Activated T-helper 1 cell treated with anti-CD3 and anti-CD28 coated beads, Interleukin-2, amount 50 U/mL, for 16 hours (primary cell): ENCODE measurements at places on chromosomes 6 and 20.

DNA sequence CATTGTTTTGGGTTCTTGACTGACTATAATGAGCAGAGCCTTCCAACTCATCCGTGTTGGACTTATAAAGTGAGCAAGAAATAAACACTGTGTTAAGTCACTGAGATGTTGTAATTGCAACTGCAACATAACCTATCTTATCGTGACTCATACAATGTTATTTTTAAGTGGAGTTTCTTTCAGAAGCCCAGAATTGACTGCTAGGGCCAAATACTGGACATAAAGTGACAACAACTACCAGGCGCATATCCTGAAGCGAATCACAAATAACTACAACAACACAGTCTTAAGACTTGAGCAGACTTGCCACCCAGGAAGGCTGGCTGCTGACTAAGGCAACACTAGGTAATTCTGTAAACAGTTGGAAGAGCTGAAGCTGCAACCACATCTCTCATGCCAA is 326.6 kb downstream of the COL12A1 start:
- DNase-seq, result no peak

DNA sequence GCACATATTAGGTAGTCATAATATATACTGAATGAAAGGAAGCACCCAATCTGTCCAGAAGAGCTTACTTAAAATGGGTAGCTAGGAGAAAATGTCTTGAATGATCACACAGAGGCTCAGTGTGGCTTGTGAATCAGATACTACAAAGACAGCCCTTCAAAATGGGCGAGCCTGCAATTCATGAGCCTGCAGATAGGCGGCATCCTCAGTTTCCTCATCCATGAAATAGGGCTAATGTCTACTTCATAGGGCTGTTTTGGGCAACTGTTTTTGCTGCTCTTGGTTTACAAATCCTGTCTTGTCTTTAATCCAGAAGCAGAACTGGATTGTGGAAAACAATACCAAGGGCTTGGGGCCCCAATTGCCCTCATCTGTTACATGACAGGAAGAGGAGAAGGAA is 129.3 kb upstream of the KCNK16 start:
- DNase-seq, result no peak

DNA sequence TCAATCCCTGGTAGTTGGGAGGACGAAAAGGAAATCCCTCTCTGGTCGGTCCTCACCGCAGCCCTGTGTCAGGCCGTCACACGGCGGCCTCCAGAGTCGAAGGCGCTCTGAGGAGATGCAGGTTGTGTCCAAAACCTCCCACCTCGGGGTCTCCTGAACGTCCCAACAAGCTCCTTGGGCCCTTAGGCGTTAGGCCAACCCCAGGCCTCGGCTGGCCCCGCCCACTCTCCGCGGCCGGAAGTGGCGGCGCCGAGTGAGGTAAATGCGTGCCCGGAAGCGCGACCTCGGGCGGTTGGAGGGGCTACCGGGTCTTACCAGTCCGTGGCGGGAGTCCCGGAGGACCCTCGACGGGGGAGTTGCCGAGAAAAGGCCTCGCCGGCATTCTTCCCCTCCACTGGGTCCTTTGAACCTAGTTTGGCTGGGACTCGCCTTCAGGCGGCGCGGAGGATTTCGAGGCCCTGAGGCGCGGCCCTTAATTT is at the start of gene TDRD6:
TDRD6 (plus strand) TSS at position 267 of the 479 bp plus-strand sequence. CDS start 244 bp downstream, outside the sequence.
- no peak for DNase-seq

DNA sequence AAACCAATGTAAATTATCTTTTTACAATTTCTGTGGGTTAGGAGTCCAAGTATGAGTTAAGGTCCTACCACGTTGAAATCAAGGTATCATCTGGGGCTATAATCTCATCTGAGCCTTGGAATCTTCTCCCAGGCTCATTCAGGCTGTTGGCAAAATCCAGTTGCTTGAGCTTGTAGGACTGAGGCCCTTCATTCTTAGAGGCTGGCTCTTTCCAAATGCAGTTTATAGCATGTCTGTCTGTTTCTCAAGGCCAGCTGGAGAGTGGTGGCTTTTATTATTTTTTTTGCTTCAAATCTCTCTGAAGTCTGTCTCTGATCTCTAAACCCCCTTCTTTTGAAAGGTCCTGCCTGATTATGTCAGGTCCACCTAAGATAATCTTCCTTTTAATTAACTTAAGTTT is 177.2 kb upstream of the ASCC3 start:
- no peak for DNase-seq

DNA sequence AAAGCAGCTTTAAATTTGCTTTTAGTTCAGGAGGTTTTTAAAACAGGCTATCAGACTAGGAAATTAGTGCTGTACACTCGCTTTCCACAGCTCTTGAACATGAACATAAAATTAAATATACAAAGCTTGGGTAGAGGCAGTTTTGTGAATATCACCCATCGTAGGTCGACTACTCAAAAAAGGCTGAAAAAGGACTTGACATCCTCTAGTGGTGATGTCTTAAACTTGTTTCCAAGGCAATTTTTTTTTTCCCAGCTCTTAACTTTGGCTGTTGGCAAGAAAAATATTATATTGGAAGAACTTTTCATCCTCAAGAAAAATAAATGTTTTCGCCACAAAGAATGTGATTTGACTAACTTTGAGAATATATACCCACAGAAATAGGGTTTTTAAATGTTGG is 2.9 kb downstream of the MAP7 start:
- DNase-seq, result no peak

GRCh38 chr6:41705311-41705995 is 30.0 kb downstream of the TFEB start:
- DNase-seq, result no peak

GRCh38 chr6:133546098-133546497 is 304.9 kb downstream of the EYA4 start:
- DNase-seq, result no peak

DNA sequence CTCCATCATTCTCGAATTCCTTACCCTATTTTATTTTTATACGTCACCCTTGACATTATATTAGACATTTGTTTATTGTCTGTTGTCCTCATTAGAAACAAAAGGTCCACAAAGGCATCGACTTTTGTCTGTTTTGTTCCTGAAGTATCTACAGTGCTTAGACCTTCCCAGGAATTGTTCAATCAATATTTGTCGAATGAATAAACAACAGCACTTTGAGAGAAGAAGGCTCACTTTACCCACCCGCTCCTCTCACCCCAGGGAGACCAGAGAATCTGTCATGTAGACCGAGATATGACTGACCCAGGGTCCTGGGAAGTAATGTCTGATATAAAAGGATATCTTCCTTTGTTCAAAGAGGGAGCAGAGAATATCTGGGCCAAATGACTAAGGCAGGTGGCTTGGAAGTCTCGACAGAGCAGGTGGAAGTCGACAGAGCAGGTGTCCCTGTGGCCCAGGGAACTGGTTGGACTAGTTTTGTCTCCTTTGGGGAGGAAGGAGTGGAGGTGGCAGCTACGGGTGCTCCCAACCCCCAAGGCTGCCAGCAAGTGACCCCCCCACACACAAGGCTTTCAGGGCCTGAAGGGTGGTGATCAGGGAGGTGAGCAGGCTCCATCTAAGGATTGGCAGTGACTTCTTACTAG is 14.8 kb upstream of the CHMP4B start:
- DNase-seq, result no peak

DNA sequence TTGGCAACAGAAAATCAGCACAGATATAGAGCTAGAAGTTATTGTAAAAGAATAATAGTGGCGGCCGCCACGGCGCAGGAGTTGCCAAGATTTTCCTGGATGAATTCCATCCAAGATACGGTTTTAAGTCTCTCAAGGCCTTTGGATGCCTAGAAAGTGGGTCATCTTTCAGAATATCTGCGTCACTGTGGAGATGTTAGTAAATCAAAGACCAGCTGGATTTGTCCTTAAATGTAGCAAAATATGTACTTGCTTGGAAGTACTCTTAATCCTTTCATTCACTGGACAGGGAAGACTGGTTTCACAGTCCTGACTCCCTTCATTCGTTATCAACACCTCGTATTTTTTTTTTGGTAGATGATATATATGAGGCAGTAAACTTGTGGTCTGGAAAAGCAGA is 83.0 kb downstream of the SLC22A3 start:
- DNase-seq, result no peak

DNA sequence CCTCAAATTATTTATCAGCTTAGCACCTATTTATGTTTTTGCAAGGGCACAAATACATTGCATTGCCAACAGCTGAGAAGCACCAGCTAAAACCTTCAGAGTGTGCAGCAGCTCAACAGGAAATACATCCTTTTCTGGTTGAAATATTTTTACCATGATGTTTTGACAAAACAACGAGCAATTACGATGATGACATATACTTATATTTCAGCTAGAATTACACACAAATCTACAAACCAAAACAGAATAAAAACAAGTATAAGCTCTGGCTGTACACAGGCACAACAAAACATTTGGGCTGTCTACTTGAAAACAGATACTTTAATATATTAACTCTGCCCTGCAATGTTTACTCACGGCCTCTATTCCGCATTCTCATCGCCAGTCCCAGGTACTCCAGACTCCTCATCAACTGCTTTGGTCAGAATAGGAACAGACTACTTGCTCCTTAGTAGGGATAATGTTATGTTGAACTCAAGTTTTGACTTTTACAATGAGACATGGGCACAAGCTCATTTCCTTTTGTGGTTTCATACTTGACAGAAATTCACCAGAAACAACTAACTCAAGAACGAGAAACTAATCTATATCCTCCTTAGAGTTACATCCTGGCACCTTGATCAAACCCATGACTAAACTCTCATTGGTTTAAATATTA is 377.6 kb downstream of the ESR1 start:
- DNase-seq, result no peak

- no peak for DNase-seq
Measured at GRCh38 chr20:56656632-56657031, 27.5 kb downstream of the TFAP2C start.

GRCh38 chr20:54155736-54156317 is 18.0 kb downstream of the CYP24A1 start:
- no peak for DNase-seq
